Astrocyte of the cerebellum (primary cell): ENCODE measurements at places on chromosomes 7 and 10.

- no peak for DNase-seq
Measured at GRCh38 chr10:74081192-74081803, 69.3 kb downstream of the AP3M1 start.

GRCh38 chr7:30450240-30450982 lies 28.2 kb downstream of the NOD1 start:
- DNase-seq, result no peak

GRCh38 chr10:117537904-117538524 lies 4.5 kb upstream of the EMX2 start:
- DNase-seq, result no peak

GRCh38 chr7:135648235-135648634 lies 14.1 kb upstream of the STMP1 start:
- DNase-seq, result no peak

GRCh38 chr10:76255241-76255640 lies 823.8 kb downstream of the LRMDA start:
- DNase-seq, result no peak

DNA sequence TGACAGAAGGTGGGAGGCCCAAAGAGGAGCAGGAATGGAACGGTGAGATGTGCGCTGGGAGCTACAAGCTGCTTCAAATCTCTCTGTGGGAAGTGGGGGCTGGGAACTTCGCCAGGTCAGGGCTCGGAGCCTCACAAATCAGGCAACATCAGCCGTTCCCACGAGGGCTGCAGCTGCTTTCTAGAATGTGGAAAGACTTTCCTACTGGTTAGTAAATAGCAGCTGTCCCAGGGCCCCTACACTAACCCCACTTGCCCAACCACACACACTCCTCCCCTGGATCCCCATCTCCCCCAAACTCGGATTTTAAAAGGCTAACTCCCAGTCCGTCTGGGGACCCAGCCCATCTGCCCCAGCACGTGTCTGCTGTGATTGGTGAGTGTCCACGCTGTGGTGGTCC lies 40.6 kb upstream of the PITRM1 start:
- DNase-seq, result no peak

DNA sequence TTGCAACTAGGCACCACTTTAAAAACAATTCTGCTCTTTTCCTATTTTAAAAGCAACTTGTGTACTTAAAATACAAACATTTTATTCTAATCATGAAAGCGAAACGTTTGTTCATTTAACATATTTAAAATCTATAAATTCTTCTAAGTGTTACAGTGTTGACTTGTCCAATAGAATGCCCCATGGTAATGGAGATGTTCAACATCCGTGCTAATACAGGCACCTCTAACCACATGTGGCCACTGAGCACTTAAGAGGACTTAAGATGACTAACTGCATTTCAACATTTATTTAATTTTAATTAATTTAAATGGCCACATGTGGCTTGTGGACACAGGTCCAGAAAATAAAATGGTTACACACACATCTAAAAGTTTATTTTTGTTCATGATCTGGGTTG lies 115.1 kb downstream of the TPK1 start:
- no peak for DNase-seq

- no peak for DNase-seq
Measured at GRCh38 chr10:26254616-26255015, 38.0 kb downstream of the GAD2 start.

- DNase-seq, result no peak
Measured at GRCh38 chr7:92750946-92751345, 85.4 kb downstream of the CDK6 start.

DNA sequence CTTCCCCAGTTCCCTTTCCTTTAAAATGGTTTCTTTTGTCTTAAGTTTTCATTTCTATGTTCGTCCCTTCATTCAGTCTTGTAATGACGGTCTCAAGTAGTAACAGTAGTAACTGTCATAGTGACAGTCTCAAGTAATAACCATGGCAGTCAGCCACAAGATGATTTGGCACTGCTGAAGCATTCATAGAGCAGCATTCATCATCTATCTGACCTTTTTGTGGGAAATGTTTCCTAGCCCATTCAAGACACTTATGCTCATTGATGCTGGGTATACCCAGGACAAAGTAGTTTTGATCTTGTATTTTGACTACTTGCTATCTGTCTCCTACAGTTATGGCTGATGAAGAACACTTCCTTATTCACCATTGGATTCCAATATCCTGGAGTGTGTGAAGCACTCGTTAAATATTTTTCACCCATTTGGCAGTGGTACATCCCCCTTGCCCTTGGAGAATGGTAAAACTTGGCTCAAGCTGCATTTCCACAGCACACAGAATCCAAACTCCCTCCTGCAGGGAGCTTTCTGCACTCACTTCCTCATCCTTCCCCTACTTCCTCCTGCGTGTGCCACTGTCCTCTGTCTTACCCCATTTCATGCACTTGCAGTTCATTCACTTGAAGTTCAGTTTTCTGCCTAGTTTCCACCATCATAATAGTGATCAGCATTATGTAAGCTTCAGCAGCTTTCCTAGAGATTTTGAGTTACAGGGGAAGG lies 19.0 kb downstream of the GIMAP4 start:
- no peak for DNase-seq

DNA sequence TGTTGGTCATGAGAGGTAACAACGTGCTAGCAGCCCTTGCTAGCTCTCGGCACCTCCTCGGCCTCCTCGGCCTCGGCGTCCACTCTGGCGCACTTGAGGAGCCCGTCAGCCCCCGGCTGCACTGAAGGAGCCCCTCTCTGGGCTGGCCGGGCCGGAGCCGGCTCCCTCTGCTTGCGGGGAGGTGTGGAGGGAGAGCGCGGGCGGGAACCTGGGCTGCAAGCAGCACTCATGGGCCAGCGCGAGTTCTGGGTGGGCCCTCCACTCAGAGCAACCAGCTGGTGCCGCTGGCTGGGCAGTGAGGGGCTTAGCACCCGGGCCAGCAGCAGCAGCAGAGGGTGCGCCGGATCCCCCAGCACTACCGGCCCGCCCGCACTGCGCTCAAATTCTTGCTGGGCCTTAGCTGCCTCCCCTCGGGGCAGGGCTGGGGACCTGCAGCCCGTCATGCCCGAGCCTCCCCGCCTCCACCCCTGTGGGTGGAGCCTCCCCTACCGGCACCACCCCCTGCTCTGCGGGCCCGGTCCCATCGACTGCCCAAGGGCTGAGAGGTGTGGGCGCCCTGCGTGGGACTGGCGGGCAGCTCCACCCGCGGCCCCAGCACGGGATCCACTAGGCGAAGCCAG lies 96.1 kb downstream of the PAXIP1 start:
- DNase-seq, result no peak

DNA sequence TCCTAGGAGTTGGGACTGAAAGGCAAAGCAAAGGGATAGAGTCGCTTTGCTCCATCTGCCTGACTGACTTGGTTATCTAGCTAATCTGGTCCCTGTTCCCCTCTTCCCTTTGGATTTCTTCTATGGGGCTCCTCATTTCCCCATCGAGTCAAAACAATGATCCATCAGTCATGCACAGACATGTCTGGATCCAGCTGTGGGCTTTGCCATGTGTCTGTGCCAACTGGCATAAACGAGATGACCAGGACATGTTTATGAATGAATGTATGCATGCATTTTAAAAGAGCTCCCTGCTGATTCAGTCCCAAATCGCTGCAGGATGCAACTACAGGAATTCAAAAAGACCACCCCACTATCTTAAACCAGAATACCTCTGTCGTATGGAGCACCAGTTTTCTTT lies 122.0 kb downstream of the ARL4A start:
- DNase-seq, result no peak

- no peak for DNase-seq
Measured at GRCh38 chr7:75818472-75818871, 4.9 kb upstream of the CCL24 start.

GRCh38 chr10:56912043-56912442 lies 551.0 kb upstream of the ZWINT start:
- no peak for DNase-seq

GRCh38 chr10:69734797-69735468 lies 66.8 kb upstream of the COL13A1 start:
- DNase-seq, result no peak

- no peak for DNase-seq
Measured at GRCh38 chr7:53214463-53214862, 179.0 kb downstream of the POM121L12 start.

GRCh38 chr10:78568620-78569019 lies 500.1 kb upstream of the ZMIZ1 start:
- no peak for DNase-seq

DNA sequence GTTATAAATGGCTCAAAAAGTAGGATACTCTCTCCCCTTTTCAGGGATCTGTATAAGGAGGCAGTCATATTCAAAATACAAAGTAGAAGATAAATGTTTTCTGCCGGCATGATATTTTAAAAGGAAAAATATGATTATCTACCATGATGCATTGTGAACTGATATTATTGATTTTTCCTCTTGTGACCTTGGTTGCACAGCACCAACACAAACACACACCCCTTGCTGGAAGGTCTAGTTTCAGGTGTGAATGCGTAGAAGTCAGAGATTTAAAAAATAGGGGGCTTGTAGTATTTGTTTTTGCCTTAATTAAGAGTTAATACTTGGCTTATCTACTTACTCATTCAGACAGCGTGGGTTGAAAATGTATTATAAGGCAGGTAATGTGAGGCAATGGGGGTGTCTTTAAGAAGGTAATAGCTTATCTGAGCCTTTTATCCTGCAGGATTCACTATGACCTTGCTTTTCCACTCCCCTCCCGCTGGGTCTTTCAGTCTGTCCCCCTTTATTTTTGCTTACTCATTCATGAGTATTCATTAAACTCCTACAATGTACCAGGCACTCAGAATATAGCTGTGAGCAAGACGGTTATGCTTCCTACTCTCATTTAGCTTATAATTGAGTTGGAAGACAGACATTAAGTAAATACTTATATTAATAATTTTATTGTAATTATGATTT lies 390.6 kb downstream of the SDK1 start:
- DNase-seq, result no peak

- no peak for DNase-seq
Measured at GRCh38 chr7:55271069-55271626, 94.0 kb upstream of the LANCL2 start.

GRCh38 chr10:72503241-72503640 lies 122.6 kb downstream of the MICU1 start:
- DNase-seq, result no peak

DNA sequence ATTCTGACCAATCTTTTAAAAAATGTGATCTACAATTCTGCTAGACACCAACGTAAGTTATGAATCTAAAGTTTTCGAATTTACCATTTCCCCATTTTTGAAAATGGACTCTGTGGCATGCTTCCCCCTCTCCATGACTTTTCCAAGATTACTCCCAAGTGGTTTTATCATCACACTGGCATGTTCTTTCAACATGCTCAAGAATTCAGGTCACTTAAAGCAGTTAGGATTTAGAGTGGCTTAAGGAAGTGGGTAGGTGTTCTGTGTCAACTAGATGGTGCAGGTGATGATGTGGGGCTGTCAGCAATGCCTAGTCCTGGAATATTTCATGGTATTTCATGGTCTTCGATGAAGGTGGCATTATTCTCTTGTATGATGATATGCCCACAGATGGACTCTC lies 164.0 kb upstream of the ASAH2 start:
- DNase-seq, result no peak

- no peak for DNase-seq
Measured at GRCh38 chr7:36639826-36640225, 84.5 kb downstream of the AOAH start.

- no peak for DNase-seq
Measured at GRCh38 chr7:108331971-108332370, 124.3 kb downstream of the NRCAM start.

- DNase-seq, result no peak
Measured at GRCh38 chr10:132960631-132961419, 18.5 kb upstream of the CFAP46 start.

GRCh38 chr7:18407385-18407784 lies 88.2 kb upstream of the HDAC9 start:
- DNase-seq, result no peak

GRCh38 chr10:8073691-8074416 lies 19.4 kb downstream of the GATA3 start:
- no peak for DNase-seq

- no peak for DNase-seq
Measured at GRCh38 chr10:48763403-48763965, 78.8 kb downstream of the WDFY4 start.

DNA sequence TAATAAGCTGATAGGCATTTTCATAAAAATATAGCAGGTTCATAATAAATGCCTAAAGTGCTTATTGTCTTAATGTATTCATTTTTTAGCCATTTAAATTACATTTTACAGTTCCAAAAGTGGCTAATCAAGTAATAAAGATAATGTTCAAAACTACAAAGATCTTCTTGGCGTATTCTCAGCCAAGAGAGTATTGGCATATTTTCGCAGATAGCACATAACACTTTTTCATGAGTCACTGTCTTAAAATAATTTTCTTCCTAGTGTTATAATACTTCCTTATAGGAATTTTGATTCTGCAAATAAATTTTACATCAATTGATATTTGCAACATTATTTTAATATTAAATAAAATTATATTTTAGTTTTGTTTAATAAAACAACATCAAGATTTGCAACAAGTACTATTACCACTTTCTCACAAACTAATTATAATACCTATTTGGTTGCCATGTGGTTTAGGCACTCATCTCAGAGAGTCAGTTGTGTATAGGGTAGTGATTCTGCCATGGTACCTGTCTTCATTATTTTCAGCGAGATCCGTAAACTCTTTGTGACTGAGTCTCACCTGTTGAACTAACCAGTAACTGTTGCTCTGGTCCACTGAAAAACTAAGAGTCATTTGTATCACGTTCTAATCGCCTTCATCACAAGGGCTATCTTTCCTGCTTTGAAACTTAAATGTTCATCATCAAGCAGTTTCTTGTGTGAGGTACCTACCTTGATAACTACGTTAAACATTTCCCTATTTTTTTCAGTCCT lies 152.5 kb upstream of the AKR1E2 start:
- no peak for DNase-seq

DNA sequence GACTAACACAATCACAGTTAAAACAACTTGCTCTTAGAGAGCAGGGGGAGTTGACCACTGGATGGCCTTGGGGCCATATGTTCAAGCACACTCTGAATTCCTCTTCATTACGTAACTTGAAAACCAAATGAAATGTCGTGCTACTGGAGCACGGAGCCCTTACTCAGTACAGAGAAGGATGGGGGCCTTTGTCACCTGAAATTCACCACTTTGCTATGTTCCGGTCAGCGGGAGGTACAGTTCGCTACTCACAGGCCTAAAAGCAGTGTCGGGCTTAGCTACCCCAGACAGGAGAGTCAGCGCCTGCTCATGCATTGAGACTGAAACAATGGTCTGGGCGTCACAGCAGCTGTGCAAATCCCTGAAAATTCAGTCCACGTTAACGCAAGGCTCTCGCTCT lies 39.6 kb downstream of the GLI3 start:
- no peak for DNase-seq

GRCh38 chr10:70315815-70316214 lies 32.0 kb upstream of the NPFFR1 start:
- no peak for DNase-seq

- DNase-seq, result peak; percentile 64
Measured at GRCh38 chr7:40232242-40232893, 97.6 kb downstream of the SUGCT start.
